Left forelimb (tissue), 1 donor: ENCODE measurements at places on chromosomes 1 and 21.
A peak's percentile ranks its signal among the peaks of the same experiment; 100 is the strongest.

DNA sequence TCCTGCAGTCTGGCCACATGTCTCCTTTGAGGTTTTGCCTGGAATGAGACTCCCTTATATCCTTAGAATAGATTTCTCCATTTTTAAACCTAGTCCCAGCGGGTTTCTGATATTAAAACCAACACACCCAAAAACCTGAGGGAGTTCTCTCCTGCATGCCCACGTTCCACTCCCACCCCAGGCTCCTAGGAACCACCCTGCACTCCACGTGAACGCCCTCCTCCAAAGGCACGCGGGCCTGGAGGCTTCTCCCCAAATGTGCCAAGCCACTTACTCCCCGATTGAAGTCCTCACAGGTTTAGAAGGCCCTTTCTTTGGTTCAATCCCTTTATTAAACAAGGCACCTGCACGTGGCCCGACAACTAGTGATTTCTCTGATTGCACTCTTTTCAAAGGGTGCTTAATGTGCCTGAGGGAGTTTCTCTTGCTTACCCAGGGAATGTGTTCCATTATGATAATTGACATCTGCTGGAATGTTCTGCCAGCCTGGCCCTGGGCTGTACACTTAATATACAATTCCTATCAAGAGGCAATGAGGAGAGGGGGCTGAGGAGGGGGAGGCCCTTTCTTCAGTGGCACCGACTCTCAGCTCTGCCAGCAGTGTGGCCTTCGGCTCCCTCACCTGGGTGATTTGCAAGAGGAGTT, 104.3 kb upstream of the ADAR start:
- no peak for DNase-seq

- peak; percentile 55 for DNase-seq
These were observed 25.4 kb upstream of the S100A7 start for GRCh38 chr1:153485863-153486262.

- DNase-seq: no peak
These were observed 394.3 kb upstream of the ADGRL2 start for GRCh38 chr1:81406292-81406999.

DNA sequence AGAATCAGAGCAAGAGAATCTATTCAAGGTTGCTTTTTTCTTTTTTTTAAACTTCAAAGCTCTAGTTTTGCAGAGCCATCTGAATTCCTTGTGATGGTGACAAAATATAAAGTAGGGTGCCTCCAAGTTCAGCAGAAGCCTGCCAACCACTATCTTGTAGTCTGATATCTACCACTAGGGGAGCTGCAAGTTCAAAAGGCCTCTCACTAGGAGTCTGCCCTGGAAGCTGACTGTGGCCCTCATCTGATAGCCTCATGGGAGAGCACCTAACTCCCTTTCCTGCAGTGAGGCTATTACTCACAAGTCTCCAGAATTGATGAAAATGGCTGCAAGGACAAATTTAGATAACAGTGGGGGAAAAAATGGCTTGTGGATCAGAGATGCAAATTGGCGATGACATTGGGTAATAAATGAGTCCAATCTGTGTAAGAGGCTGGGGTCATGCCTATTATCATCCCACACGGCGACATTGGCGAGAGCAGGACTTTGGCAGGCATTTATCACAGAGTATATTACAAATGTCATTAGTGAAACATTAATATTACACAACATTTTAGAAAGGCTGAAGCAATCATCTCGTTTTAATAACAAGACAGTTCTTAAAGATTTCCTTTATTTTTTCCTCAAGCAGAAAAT, 10.7 kb upstream of the ZP4 start:
- DNase-seq: no peak
